ENCODE measurements at places on chromosomes 16 and 17.

DNA sequence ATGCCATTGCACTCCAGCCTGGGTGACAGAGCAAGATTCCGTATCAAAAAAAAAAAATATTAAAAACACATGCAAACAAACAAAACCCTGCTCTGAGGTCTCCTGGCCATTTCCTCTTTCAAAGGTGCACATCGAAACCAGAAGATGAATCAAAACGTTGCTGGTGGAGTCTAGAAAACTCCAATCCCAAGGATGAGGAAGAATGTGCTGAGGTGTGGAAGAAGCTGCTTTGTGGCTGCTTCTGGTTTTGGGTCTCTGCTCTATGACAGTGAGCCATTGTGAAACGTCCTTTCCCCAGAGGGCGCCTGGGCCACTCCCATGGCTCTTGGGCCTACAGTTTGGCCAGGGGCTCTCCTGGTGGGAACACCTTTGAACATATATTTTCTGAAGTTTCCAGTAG lies 112.6 kb downstream of the IRF8 start:
- no peaks in the 10 kb centered on the region for H3K36me3 ChIP-seq
- H3K27ac ChIP-seq, result no peak overlapping the region
- no peaks in the 10 kb centered on the region for H3K4me1 ChIP-seq
- H3K4me3 ChIP-seq, result no peak overlapping the region
- no peak for DNase-seq

- H3K4me1 ChIP-seq, result peaks cover 2% of the 10 kb centered on the region
- no peaks in the 10 kb centered on the region for H3K27me3 ChIP-seq
- no peak for DNase-seq
- no peak overlapping the region for H3K27ac ChIP-seq
- no peaks in the 10 kb centered on the region for H3K36me3 ChIP-seq
- H3K4me3 ChIP-seq, result no peak overlapping the region
These were observed 645.9 kb downstream of the WWOX start for GRCh38 chr16:78745108-78746019.

- H3K27ac ChIP-seq, result no peak overlapping the region
- no peaks in the 10 kb centered on the region for H3K27me3 ChIP-seq
- H3K36me3 ChIP-seq, result no peaks in the 10 kb centered on the region
- H3K4me3 ChIP-seq, result peak overlapping the region; percentile 50
- H3K4me1 ChIP-seq, result peaks cover 11% of the 10 kb centered on the region
These were observed 6.2 kb downstream of the MPP2 start for GRCh38 chr17:43900858-43901754.

DNA sequence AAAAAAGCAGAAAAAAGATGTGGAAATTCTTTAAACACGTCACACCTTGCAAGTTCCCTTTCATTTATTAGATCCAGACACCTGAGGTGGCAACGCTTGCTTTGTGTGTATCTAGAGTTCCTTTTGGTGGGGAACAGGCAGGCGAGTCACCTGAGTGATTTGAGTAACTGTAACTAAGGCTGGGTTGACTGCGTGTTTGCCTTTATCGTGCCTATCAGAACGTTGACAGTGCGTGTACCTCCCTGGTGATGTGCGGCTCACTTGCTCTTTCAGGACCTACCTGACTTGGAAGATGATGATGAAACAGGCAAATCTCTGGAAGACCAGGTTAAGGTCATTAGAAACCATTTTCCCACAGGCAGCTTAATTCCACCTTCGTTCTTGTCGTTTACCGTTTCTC lies 12.5 kb downstream of the TAF1C start:
- H3K27ac ChIP-seq, result no peak overlapping the region
- no peak overlapping the region for H3K4me3 ChIP-seq
- H3K36me3 ChIP-seq, result peaks cover 14% of the 10 kb centered on the region
- H3K4me1 ChIP-seq, result peaks cover 2% of the 10 kb centered on the region
- DNase-seq, result no peak

- H3K4me3 ChIP-seq, result no peak overlapping the region
- H3K36me3 ChIP-seq, result 0 out of 2 replicates have a peak, but pooled peaks cover 2% of the 10 kb centered on the region
- H3K27ac ChIP-seq, result no peak overlapping the region
- DNase-seq, result no peak
- H3K4me1 ChIP-seq, result no peaks in the 10 kb centered on the region
These were observed 24.8 kb upstream of the SLC25A19 start for GRCh38 chr17:75313941-75314551.

- no peak overlapping the region for H3K27ac ChIP-seq
- H3K4me3 ChIP-seq, result no peak overlapping the region
- no peak for DNase-seq
- no peaks in the 10 kb centered on the region for H3K27me3 ChIP-seq
These were observed 7.8 kb upstream of the IRF8 start for GRCh38 chr16:85891033-85891775.

GRCh38 chr16:400061-400591 lies 1.6 kb upstream of the DECR2 start:
- DNase-seq, result no peak
- H3K27me3 ChIP-seq, result no peaks in the 10 kb centered on the region
- H3K4me3 ChIP-seq, result no peak overlapping the region
- H3K36me3 ChIP-seq, result peaks cover 15% of the 10 kb centered on the region

- no peak overlapping the region for H3K27ac ChIP-seq
- H3K4me3 ChIP-seq, result no peak overlapping the region
- no peaks in the 10 kb centered on the region for H3K36me3 ChIP-seq
- no peaks in the 10 kb centered on the region for H3K27me3 ChIP-seq
- peaks cover 4% of the 10 kb centered on the region for H3K4me1 ChIP-seq
- DNase-seq, result no peak
These were observed 2.0 kb downstream of the XYLT2 start for GRCh38 chr17:50347894-50348291.

GRCh38 chr16:81374550-81374949 lies 59.8 kb downstream of the GAN start:
- no peaks in the 10 kb centered on the region for H3K4me1 ChIP-seq
- H3K27me3 ChIP-seq, result no peaks in the 10 kb centered on the region
- H3K36me3 ChIP-seq, result peaks cover 7% of the 10 kb centered on the region
- H3K4me3 ChIP-seq, result no peak overlapping the region
- no peak for DNase-seq

DNA sequence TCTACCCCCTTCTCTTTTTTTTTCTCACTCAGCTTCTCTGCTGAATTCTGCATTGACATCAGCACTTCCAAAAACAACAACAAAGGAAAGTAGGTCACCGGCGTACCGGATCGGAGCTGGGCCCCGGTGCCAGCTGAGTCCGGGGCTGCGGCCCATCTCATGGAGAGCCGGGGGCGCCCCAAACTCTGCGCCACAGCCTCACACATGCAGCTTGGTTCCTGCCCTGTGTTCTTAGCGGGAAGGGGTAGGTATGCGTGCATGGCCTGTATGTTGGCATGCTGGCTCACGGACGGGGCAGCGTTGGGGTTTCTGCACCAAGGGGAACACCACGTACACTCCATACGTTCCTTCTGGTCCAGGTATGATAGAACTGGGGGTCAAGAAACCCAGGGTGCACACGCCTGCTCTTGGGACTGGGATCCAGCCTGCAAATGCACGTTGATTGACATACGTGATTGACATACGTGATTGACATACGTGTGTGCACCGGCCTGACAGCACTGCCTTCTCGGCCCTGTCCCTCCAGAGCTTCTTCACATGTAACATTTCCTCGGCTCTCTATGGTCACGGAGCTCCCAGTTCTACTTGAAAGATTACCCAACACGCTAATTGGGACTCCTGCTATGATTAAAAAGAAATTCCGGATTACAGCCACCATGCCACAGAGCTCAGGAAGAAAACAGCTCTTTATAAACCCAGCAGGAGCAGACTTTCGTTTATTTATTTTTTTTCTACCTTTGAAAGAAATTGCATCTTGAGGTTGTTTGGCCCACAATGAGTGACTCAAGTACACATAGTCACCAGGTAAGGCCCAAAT lies 88.7 kb downstream of the RPA1 start:
- no peaks in the 10 kb centered on the region for H3K27me3 ChIP-seq
- DNase-seq, result no peak
- H3K4me1 ChIP-seq, result no peaks in the 10 kb centered on the region

DNA sequence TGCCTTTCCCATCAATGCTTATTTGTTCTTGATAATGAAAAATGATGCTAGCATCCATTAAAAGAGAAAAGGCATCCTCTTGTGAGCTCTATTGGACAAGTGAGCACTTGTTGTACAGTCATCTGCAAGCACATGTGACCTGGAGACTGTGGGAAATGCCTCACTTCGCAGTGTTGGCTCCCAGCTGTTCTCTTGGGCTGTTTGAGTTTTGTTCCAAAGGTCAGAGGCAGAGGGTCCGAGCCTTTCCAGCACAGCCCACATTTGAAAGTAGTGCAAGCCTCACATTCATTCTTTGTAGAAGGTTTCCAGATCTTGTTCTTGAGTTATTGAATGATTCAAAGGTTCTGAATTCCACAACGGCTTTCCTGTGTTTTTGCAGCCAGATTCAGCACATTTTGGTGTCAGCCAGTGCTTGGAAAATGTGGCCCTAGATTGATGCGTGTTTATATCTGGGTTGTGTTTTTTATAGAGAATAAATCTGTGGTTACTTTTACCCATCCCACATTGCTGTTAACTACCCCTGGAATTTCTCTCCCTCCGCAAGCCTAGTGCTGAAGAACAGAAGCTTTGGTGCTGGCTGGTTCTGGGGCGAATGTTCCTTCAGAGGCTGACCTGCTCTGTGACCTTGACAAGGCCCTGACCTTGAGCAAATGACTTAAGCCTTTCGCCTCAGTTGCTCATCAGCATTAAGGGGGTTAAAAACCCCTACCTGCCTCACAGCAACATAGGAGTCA lies 49.8 kb downstream of the CDH1 start:
- no peaks in the 10 kb centered on the region for H3K36me3 ChIP-seq
- H3K4me1 ChIP-seq, result peaks cover 10% of the 10 kb centered on the region
- no peak overlapping the region for H3K4me3 ChIP-seq
- H3K27ac ChIP-seq, result no peak overlapping the region
- H3K27me3 ChIP-seq, result no peaks in the 10 kb centered on the region

GRCh38 chr16:75138233-75138632 lies 10.1 kb upstream of the ZFP1 start:
- H3K36me3 ChIP-seq, result no peaks in the 10 kb centered on the region
- H3K4me3 ChIP-seq, result no peak overlapping the region
- H3K27ac ChIP-seq, result no peak overlapping the region

GRCh38 chr16:10936272-10936984 lies 5.8 kb downstream of the DEXI start:
- H3K27me3 ChIP-seq, result no peaks in the 10 kb centered on the region
- 0 out of 2 replicates have a peak, but pooled peaks cover 4% of the 10 kb centered on the region for H3K36me3 ChIP-seq
- no peak overlapping the region for H3K4me3 ChIP-seq

GRCh38 chr17:59761385-59762048 lies 54.1 kb downstream of the VMP1 start:
- H3K4me1 ChIP-seq, result no peaks in the 10 kb centered on the region
- no peak overlapping the region for H3K27ac ChIP-seq
- no peaks in the 10 kb centered on the region for H3K27me3 ChIP-seq
- DNase-seq, result no peak

GRCh38 chr16:57483725-57484514 lies 2.4 kb downstream of the DOK4 start:
- no peaks in the 10 kb centered on the region for H3K36me3 ChIP-seq
- peaks cover 15% of the 10 kb centered on the region for H3K4me1 ChIP-seq
- DNase-seq, result no peak
- no peak overlapping the region for H3K4me3 ChIP-seq
- no peaks in the 10 kb centered on the region for H3K27me3 ChIP-seq
- no peak overlapping the region for H3K27ac ChIP-seq

DNA sequence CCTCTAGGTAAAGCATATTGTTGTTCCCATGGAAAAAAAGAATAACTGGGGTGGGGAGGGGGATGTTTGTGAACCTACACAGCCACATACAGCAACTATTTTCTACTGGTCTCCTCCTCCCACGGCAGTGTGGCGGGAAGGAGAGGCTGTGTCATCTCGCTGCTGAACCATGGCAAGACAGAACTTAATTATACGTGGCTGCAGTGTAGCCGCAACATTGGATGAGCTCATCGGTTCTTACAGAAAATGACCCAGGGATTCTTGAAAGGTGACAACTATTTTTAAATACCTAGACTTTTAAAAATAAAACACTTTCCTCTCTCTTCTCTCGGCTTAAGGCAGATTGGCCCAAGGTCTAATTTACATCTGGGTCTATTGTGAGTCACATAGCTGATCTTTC lies 19.8 kb upstream of the TEKT3 start:
- H3K27me3 ChIP-seq, result no peaks in the 10 kb centered on the region
- no peaks in the 10 kb centered on the region for H3K4me1 ChIP-seq
- no peak overlapping the region for H3K27ac ChIP-seq
- DNase-seq, result no peak

DNA sequence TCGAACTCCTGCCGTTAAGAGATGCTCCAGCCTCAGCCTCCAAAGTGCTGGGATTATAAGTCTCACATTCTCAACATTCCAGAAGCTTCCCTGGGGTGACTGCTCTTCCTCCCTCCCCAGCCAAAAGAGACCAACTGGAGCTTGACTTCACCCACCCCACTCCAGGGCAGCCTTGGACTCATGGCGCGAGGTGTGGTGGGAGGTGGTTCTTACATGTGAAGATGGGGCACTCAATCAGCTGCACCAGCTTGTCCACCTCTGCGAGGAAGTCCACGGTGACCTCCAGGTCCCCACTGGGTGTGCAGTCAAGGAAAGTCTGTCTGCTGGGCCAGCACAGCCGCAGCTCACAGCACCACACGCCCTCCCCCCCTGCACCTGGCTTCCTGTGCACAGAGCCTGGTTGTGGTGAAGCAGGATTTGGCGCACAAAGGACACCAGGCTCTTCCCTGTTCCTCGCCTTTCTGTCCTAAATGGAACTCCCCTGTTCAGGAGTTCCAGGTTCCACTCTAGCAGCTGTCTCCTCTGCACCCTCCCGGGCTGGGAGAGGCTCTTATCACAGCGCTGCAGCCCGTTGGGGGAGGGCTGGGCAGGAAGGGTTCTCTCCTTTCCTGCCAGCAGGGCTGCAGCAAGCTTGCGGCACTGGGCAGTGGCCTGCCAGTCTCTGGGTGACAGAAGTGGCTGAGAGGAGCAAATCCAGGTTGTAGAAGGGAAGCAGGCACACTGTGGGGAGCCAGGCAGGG lies 9.6 kb upstream of the MTSS2 start:
- no peak overlapping the region for H3K4me3 ChIP-seq
- H3K27me3 ChIP-seq, result no peaks in the 10 kb centered on the region
- no peak overlapping the region for H3K27ac ChIP-seq
- H3K4me1 ChIP-seq, result peaks cover 20% of the 10 kb centered on the region

DNA sequence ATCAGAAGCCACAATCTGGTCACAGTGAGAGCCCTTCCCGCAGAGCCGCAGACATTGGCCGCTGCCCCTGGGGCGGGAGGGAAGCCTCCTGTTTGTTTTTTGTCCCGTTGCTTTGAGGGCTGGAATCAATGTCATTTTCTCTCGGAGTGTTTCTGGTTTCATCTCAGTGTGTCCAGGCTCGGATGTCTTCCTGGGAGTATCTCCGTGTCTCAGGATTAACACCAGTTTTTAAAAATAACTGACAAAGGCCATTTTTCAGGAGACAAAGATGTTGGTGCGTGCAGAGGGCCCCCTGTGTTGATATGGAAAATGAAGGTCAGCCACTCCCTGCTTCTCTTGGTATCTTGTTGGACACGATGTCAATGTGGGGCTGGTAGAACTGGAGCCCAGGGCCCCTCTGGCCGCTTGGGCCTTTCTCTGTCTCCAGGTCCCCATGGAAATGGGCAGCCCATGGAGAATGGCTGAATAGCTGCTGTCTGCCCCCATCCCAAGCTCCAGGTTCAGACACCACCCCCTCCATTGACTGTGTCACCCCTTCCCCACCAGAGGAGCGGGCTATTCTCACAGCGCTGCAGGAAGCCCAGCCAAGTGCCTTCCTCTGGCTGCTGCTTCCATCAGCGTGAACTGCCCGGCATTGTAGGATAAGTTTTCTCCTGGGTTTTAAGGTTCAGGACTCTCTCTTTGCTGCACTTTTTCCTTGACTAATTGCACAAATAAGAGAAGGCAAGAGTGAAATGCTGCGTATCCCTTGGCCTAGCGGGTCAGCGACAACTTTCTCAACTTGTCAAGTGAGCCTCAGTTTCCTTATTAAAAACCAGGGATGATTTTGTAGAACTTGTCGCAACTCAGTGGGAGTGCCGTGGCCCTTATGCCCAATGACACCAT lies 72.2 kb upstream of the METTL9 start:
- H3K4me3 ChIP-seq, result no peak overlapping the region
- no peaks in the 10 kb centered on the region for H3K36me3 ChIP-seq

- DNase-seq, result no peak
- no peaks in the 10 kb centered on the region for H3K27me3 ChIP-seq
- H3K27ac ChIP-seq, result no peak overlapping the region
These were observed 8.8 kb downstream of the MAP3K3 start for GRCh38 chr17:63631062-63631461.

Measured in iPS DF 6.9 (cell line).